ENCODE measurements at places on chromosomes 4 and X.

GRCh38 chrX:155048977-155049619 lies 21.8 kb downstream of the CMC4 start:
- DNase-seq: peak; percentile 70

DNA sequence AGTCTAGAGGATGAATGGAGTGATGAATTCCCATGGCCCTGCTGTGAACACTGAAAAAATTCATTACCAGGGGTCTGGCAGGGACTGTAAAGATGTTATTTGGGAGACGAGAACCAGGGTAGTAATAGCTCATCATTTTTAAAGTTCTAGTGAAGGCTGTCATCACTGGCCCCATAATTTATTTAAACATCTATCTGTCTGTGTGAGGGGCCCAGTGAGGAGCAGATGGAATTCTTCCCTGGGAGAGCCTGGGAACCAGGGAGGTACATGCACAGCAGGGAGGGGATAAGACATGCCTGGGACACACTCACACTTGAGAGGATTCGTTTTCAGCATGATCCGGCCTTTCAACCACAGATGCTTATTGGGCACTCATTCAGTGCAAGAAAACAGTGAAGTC lies 162.0 kb downstream of the PDGFRA start:
- DNase-seq: no peak

- DNase-seq: no peak
These were observed 59.4 kb downstream of the CLNK start for GRCh38 chr4:10625131-10625530.

DNA sequence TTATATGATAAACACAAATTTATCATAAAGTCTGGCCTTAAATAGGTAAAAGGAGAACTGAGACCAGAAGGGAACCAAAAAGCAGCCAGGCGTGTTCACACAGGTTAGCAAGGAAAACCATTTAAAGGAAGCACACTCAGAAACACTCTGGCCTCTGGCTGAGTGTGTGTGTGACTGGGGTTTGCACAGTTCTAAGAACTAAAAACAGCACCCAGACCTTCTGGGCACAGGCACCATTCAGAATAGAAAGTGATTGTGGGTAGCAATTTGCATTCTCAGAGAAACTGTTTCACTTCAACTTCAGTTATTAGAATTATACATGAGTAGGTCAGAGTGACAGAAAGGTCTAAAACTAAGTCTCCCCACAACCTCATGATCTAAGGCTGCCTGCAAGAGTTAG lies 10.0 kb downstream of the GPR82 start:
- DNase-seq: no peak

DNA sequence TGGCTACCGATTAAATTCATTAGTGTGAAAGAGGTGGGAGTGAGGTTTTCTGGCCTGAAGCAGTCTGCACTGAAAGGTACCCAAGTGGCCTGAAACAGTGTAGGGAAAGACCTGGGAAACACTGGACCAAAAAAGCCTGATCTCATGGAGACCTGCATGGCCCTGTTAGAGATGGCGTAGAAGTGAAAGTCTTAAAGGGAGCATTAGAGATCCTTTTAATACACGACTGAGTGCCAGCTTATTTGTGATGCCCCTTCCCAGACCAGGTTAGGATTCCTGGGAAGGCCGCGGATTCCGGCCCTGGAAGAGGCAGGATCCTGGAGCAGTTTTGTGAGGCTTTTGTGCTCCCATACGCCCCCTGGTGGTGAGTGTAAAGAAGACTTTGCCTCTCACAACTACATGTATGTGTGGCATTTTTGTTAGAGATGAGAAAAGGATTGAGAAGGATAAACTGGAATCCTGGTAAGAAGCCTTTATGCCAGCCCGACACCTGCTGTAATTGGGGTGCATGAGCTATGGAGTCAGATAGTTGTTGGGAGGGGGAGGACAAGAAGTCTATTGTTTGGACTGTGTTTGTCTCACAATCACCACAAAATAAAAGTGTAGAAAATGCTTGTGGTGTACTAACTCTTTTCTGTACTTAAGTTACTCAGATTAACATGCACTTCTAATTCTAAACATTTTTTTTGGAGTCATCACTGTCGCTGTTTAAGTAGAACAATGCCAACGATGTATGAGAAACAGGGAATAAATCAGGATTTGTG lies 54.0 kb downstream of the JADE1 start:
- no peak for DNase-seq

DNA sequence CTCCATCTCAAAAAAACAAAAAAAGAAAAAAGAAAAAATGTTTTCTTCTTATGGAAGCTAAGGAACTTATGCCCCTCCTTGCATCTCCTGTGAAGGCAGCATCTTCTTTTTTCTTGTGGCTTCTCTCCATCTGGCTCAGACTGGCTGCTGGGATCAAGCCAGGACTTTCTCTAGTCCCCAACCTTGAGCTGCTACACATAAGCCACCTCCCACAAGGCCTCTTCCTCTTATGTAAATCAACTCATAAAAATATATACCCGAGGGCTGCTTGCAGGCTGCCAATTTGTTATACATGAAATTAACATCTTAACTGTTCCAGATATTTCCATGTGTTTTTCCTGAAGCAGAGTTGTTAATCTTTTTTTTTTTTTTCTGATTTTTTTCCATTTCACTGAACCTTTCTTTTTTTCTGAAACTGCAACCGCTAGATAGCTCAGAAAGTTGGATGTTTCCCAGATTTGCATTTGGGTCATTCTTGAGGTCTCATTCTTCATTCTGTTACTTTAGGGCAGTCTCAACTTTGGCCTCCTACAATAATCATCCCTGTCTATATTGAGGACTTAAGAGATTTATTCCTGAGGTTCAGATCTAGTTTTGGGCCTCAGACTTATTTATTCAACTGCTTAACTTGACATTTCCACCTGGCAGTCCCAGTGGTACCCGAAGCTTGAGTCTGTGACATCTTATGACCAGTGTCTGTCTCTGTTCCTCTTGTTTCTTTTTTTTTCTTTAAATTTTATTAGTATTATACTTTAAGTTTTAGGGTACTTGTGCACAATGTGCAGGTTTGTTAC lies 10.3 kb downstream of the SNX25 start:
- DNase-seq: no peak

GRCh38 chr4:44157611-44158277 lies 290.9 kb downstream of the KCTD8 start:
- no peak for DNase-seq

- no peak for DNase-seq
These were observed 161.4 kb upstream of the RADX start for GRCh38 chrX:106450405-106450804.

- no peak for DNase-seq
These were observed 23.2 kb upstream of the ANXA3 start for GRCh38 chr4:78528327-78528726.

GRCh38 chrX:9530848-9531274 lies 66.0 kb downstream of the TBL1X start:
- no peak for DNase-seq

DNA sequence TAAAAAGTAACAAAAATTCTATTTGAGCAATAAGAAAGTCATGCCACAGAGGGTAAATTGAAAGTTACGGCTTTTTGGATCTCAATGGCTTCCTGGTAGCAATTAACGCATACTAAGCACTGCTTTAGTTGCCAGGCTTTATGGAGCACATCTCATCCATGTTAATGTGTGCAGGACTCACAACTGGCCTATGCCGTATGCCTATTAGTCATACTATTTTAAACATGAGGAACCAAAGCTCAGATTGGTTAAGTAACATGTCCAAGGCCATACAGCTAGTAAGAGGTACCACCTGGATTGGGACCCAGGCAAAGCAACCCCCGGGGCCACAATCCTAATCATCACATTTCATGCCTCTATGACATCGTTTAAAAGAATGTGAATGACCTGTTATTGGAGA lies 17.1 kb downstream of the DAPP1 start:
- no peak for DNase-seq

DNA sequence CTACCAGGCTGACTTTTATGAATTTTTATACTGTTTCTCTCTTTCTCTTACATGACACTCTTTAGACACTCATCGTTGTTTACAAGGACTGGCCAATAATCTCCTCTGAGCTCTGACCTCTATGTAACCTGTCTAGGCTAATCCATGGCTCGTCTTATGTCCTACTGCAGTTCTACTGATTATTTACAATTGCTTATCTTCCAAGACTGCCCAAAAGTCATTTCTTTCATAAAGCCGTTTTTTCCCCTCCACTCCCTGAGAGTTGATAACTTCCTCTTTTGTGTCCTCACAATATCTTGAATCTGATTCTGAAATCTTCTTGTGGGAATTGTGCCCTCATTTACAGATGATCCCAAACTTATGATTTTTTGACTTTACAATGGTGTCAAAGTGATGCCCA lies 18.3 kb upstream of the SNCA start:
- DNase-seq: no peak

DNA sequence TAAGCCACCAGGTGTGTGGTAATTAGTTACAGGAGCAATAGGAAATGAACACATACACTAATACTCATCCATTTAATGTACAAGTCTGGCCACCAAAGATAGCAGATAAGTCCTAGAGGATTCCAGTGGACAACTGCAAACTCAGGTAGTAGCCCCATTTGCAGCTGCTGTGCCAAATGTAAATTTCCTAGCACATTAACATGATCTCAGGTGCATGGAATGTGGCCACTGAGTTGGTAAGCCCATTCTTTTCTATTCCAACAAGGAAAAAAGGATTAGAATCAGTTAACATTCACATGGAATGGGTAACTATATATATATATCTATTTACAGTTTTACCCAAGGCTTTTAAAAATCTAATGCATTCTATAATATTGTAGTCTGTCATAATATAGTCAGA lies 23.3 kb upstream of the FRAS1 start:
- DNase-seq: no peak

GRCh38 chrX:1531096-1531890 lies 5.7 kb downstream of the P2RY8 start:
- no peak for DNase-seq

DNA sequence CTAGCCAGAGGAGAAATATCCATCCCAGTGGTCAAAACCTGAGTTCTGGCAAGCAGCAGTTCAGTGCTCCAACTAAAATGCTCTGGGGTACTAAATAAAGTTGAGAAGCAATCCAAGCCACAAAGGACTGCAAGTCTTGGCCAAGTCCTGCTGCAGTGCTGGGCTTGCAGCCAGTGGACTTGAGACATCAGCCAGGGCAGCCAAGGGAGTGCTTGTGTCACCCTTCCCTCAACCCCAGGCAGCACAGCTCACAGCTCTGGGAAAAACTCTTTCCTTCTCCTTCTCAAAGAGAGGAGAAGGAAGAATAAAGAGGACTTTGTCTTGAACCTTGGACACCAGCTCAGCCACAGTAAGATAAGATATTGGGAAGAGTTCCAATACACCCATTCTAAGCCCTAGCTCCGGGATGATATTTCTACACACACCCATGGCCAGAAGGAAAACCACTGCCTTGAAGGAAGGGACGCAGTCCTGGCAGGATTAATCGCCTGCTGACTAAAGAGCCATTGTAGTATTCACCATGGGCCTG lies 99.8 kb downstream of the PTCHD1 start:
- peak; percentile 90 for DNase-seq

DNA sequence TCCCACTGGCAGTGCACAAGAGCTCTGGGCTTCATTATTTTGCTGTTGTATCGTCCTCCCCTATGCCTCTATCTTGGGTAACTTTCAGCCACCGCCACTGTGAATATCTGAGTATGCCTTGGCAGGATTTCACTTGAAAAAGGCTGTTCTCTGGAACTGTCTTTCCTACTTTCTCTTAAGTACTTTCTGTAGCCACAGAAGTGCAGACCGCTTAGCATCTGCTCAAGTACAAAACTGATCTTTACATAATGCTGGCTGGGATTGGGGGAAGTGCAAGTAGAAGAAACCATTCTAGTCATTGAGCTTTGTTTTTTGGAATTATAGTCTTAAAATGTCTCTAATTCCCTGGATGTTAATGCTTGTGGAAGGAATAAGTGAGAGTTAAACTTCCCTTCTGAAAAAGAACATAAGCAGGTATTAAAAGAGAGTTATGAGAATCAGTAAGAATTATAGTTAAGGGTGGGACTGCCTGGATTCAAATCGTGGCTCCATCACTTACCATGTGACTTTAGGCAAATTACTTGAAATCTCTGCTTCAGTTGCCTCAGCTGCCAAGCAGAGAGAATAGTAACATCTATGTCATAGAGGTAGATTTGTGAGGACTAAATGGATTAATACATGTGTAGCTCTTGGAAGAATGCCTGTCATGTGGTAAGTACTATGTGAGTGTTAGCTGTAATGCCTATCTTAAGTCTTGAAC lies 77.5 kb downstream of the MID1IP1 start:
- no peak for DNase-seq

DNA sequence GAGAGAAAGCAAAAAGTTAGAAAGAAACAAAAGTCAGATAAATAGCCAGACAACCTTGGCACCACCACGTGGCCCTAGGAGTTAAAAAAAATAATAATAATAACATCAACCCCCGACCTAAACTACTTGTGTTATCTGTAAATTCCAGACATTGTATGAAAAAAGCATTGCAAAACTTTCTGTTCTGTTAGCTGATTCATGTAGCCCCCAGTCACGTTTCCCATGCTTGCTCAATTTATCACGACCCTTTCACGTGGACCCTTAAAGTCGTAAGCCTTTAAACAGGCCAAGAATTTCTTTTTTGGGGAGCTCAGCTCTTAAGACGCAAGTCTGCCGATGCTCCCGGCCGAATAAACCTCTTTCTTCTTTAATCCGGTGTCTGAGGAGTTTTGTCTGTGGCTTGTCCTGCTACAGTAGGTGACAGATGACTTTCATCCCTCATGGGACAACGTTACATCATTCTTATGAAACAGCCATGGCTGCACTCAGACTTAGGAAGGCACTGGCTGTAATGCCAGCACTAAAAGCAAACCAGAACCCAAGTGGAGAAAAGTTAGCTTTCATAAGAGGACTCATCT lies 520 bp downstream of the ACOX3 start:
- no peak for DNase-seq

- no peak for DNase-seq
These were observed 428.2 kb downstream of the TLL1 start for GRCh38 chr4:166301266-166301665.

GRCh38 chr4:184148738-184149637 lies 68.7 kb downstream of the ENPP6 start:
- DNase-seq: no peak

GRCh38 chrX:150362599-150363481 lies at the start of gene MAMLD1:
Gene MAMLD1 (plus strand): TSS chrX:150363317. CDS start chrX:150445517, 82,200 bp downstream.
- peak; percentile 87 for DNase-seq

GRCh38 chrX:110341189-110342035 lies 17.2 kb upstream of the RTL9 start:
- DNase-seq: no peak

DNA sequence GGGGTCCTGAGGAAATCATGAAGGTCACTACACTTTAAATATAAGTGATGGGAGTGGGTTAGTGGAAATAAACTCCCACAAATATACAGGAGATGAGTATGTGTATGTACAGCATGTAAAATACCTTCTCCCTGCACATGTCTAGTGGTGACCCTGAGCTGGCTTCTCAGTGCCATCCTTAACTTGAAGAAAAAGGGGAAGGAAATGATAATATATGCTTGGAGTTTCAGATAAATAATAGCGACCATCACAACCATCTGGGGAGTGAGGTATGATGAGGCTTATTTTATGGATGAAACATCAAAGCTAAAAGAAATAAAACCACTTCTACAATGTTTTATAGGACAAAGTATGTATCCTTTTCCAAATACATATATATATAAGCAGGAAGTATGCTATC lies 41.0 kb upstream of the SORBS2 start:
- no peak for DNase-seq

- no peak for DNase-seq
These were observed 1.5 kb downstream of the SLC26A1 start for GRCh38 chr4:991451-992296.

GRCh38 chrX:93791304-93791703 lies 117.3 kb downstream of the FAM133A start:
- DNase-seq: no peak

Data from ascending aorta (tissue), 2 donors.